ENCODE measurements at places on chromosomes 2 and 18. TPM values are rescaled to one million over a fixed set of nuclear protein-coding genes. Genes with fewer than 3 reads are reported as not detected.

- no peak for DNase-seq
Observed at GRCh38 chr2:134402410-134402809, 148.5 kb downstream of the MGAT5 start.

DNA sequence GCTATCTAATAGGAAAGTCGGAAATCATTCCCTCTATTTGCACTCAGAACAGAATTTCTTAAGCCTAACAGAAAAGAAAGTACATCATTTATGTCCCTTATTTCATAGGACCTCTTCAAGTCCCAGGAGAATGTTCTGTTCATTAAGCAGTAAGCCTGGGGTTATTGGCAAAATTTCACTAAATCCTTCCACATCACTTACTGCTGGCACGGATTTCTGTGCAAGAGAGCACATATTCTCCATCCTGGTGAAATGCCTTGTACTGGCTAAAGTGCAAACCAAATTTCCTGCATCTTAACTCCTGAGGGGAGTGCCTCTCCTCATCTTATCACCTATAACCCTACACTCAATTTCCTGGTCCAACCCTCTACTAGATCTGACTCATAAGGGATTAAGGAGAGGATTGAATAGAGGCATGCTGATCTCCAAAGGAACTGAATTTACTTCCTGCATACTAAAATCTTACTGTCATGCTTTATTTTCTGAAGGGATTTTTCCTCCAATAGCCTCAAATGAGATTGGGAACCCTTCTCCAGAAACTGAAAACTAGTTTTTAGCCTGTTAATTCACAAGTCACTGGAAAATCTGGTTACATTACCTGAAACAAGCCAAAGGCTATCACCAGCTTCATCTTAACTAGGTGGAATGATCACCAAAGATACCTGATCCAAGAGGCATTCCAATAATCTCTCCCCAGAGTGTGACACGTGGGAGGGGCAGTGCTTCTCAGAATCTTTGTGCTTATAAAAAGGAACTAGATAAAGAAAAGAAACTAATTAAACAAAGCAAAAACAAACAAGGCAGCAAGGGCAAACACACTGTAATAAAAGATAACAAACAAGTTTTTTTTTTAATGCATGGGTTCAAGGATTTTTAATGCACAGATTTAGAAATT is 311.1 kb downstream of the NR4A2 start:
- no peak for DNase-seq

DNA sequence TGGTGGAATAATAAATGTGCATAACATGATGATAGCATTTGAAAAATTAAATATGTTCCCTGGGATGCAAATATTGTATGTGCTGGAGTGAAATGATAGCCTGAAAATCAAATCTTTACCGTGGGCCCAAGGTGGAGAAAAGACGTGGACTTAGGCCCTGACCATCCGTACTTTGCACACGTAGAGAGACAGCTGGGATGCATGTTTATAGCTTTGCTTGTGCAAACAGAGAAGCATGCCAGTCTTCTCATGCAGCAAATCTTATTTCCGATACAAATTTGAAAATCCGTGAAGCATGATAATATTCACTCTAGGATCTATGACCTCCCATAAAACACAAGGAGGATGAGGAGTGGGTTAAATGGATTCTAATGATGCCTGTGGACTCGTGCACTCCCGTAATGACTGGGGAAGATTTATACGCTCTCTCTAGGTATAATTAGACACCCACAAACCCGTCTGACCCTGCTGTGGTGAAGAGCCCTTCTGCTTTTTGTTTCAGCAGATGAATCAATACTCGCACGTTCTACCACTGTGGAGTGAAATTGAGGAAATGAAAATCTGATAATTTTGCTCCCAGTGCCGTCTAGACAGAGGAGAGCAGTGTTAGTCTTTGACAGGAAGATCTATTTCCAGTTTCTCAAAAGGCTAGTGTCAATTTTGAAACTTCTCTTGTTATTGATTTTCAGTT is 810.3 kb upstream of the SALL3 start:
- DNase-seq, result no peak

The BCL11A gene
- 0.69 TPM for polyA plus RNA-seq

The DSEL gene
- polyA plus RNA-seq, result 0.11 TPM

The TSPYL6 gene
- polyA plus RNA-seq, result not detected

Data from immature natural killer cell (primary cell).